Panc1 (cell line): ENCODE measurements at places on chromosomes 13 and 19.

DNA sequence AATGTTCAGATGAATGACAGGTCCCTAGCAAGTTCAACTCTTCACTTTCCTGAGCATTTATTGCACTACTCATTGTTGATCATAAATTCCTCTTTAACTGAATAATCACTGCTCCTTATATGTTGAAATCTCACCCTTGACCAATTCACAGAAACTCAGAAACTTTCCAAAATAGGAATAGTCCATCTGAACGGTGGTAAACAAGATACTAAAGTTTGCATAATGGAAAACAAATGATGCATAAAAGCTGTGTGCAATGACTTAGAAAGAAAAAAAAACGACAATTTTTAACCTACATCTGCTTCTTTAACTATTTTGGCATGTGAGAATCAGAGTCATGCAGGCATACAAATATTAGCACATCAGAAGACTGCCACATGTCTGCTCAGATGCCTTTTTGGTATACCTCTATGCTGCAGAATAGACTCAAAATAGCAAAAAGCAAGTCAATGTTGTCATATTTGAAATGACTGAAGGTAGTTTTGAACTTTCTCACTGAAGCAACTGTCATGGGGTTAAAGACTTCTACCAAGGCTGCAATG, 34.8 kb downstream of the SLC10A2 start:
- H3K36me3 ChIP-seq: no peaks in the 10 kb centered on the region
- H3K4me1 ChIP-seq: no peaks in the 10 kb centered on the region
- DNase-seq: no peak
- no peaks in the 10 kb centered on the region for H3K27me3 ChIP-seq

DNA sequence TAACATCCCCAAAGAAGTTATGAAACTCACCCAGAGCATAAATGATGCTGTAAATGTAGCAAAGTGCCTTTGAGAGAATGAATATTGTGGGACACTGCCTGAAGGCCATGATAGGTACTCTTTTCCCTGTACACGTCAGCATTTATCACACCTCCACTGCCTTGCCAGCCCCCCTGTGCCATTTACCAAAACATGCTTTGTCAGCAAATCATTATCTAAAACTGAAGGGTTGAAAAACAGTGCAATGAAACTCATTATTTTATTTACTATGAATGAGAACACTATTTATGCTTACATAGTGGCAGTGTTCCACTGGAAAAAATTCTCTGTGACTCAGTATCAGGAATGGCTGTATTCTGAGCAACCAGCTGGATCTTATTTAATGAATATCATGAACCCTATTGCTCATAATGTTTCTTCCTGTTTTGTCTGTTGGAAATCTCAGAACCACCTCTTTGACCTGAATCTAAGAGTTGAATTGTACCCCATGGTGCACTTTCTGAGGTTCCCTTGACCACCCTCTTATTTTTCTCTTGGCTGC, 564.1 kb downstream of the DCT start:
- no peak for DNase-seq
- no peak overlapping the region for H3K27ac ChIP-seq
- H3K36me3 ChIP-seq: no peaks in the 10 kb centered on the region
- no peak overlapping the region for H3K4me3 ChIP-seq

DNA sequence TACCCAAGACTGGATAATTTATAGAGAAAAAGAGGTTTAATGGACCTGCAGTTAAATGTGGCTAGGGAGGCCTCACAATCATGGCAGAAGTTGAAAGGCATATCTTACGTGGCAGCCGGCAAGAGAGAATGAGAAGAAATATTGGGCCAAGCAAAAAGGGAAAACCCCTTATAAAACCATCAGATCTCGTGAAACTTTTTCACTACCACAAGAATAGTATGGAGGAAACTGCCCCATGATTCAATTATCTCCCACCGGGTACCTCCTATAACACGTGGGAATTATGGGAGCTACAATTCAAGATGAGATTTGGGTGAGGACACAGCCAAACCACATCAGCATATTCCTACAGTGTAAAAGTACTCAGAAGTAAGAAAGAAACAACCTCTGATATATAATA, 4.7 kb upstream of the KBTBD7 start:
- no peak for DNase-seq
- peaks cover 3% of the 10 kb centered on the region; the same call in 1 of the 2 replicates for H3K4me1 ChIP-seq
- H3K27me3 ChIP-seq: no peaks in the 10 kb centered on the region
- no peak overlapping the region for H3K4me3 ChIP-seq

GRCh38 chr19:5891572-5891937, 12.0 kb downstream of the NDUFA11 start:
- no peak for DNase-seq
- H3K27ac ChIP-seq: no peak overlapping the region
- H3K4me3 ChIP-seq: no peak overlapping the region
- no peaks in the 10 kb centered on the region for H3K27me3 ChIP-seq

- H3K4me1 ChIP-seq: peaks cover 17% of the 10 kb centered on the region
Observed at GRCh38 chr19:1063909-1064660, 2.9 kb upstream of the ARHGAP45 start.

GRCh38 chr19:33408116-33408515, 34.6 kb downstream of the CEBPG start:
- no peak overlapping the region for H3K27ac ChIP-seq
- no peaks in the 10 kb centered on the region for H3K27me3 ChIP-seq
- no peaks in the 10 kb centered on the region for H3K36me3 ChIP-seq
- H3K4me3 ChIP-seq: no peak overlapping the region

GRCh38 chr19:48768994-48769713, 13.8 kb downstream of the FGF21 start:
- no peak overlapping the region for H3K27ac ChIP-seq
- no peaks in the 10 kb centered on the region for H3K27me3 ChIP-seq
- no peak for DNase-seq

DNA sequence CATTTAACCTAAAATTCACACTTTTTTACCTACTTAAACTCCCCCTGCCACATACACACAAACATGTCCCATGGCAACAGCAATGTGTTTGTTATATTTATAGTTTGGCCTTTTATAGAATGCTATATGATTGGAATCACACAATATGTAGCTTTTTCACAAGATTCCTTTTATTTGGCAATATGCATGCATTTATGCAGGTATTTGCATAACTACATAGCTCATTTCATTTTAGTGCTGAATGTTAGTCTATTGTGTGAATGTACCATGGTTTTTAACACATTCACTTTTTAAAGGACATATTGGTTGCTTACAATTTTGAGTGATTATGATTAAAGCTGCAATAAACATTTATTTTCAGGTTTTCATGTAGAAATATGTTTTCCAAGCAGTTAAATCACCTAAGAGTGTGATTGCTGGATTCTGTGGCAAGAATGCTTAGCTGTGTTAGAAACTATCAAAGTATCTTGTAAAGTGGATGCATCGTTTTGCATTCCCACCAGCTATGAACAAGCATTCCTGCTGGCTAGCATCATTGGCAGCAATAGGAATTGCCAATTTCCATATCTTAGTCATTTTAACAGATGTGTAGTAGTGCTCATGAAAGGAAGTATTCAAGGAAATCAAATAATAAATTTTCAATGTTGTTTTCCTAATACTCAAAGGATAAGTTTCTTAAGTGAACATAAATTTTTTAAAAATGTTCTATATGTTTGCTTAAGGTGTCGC, 557.0 kb downstream of the SLITRK1 start:
- DNase-seq: no peak
- no peak overlapping the region for H3K4me3 ChIP-seq
- no peak overlapping the region for H3K27ac ChIP-seq
- H3K36me3 ChIP-seq: no peaks in the 10 kb centered on the region
- no peaks in the 10 kb centered on the region for H3K27me3 ChIP-seq
- no peaks in the 10 kb centered on the region for H3K4me1 ChIP-seq

GRCh38 chr13:24192057-24192810, 31.7 kb downstream of the SPATA13 start:
- no peaks in the 10 kb centered on the region for H3K27me3 ChIP-seq
- no peak overlapping the region for H3K4me3 ChIP-seq
- H3K36me3 ChIP-seq: no peaks in the 10 kb centered on the region
- no peak for DNase-seq
- H3K27ac ChIP-seq: no peak overlapping the region
- H3K4me1 ChIP-seq: no peaks in the 10 kb centered on the region

DNA sequence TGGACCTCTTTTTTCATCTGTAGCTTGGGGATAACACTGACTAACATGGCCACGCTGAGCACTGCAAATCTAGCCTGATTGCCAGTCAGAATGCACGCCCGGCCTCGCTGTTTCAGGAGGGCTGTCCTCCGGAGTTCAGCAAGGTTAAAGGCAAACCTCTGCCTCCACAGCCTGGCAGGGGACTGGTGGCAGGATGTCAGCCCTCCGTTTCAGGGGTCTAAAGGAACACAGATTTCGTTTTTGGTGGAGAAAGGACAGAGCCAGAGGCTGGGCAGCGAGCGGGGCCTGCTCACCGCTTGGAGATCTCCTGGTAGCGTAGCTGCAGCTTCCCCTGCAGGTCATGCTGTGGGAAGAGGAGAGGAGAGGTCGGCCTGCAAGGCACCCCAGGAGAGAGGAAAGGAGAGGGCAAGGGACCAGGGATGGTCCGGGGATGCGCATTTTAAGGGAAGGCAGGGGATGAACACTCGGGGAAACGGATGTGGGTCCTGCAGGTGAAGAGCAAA, 560 bp downstream of the NDUFA7 start:
- H3K36me3 ChIP-seq: peaks cover 8% of the 10 kb centered on the region
- peaks cover 14% of the 10 kb centered on the region for H3K4me1 ChIP-seq
- no peak for DNase-seq
- peak overlapping the region; percentile 92 for H3K4me3 ChIP-seq
- peak overlapping the region; percentile 94 for H3K27ac ChIP-seq

DNA sequence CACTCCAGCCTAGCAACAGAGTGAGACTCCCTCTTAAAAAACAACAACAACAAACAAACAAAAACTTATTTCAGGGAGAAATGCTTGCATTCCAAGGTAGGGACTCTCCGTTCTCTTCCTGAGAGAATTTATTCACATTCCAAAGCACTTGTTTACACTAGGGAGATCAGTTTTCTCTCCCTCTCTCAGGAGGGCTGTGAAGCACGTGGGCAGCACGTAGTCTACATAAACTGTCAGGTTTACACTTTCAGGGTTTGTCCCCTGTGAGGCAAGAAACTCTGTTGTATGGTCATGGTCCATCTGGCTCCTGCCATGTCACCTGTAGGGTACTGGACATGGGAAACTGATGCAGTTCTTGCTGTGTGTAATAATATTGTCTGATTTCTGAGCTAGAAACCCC, 31.6 kb downstream of the WDR87 start:
- H3K27ac ChIP-seq: no peak overlapping the region
- no peak overlapping the region for H3K4me3 ChIP-seq
- H3K36me3 ChIP-seq: no peaks in the 10 kb centered on the region
- no peak for DNase-seq

GRCh38 chr13:110499621-110500281, 61.8 kb downstream of the RAB20 start:
- no peak overlapping the region for H3K4me3 ChIP-seq
- no peaks in the 10 kb centered on the region for H3K27me3 ChIP-seq
- DNase-seq: no peak
- no peak overlapping the region for H3K27ac ChIP-seq

GRCh38 chr13:60273971-60274527, 110.3 kb upstream of the DIAPH3 start:
- no peaks in the 10 kb centered on the region for H3K36me3 ChIP-seq
- no peak for DNase-seq
- H3K4me1 ChIP-seq: no peaks in the 10 kb centered on the region
- 0 out of 2 replicates have a peak, but pooled peaks cover 5% of the 10 kb centered on the region for H3K27me3 ChIP-seq
- H3K4me3 ChIP-seq: no peak overlapping the region

- H3K4me1 ChIP-seq: no peaks in the 10 kb centered on the region
- no peak for DNase-seq
- H3K27me3 ChIP-seq: peaks cover 3% of the 10 kb centered on the region; the same call in 1 of the 2 replicates
- H3K36me3 ChIP-seq: no peaks in the 10 kb centered on the region
Observed at GRCh38 chr19:31427857-31428256, 78.6 kb upstream of the TSHZ3 start.

GRCh38 chr13:103238441-103238840, 172.2 kb upstream of the SLC10A2 start:
- H3K27ac ChIP-seq: no peak overlapping the region
- H3K27me3 ChIP-seq: no peaks in the 10 kb centered on the region

- no peak overlapping the region for H3K27ac ChIP-seq
- H3K36me3 ChIP-seq: no peaks in the 10 kb centered on the region
- H3K4me1 ChIP-seq: peaks cover 18% of the 10 kb centered on the region
- H3K27me3 ChIP-seq: no peaks in the 10 kb centered on the region
- H3K4me3 ChIP-seq: no peak overlapping the region
Observed at GRCh38 chr19:14150041-14150769, 13.8 kb upstream of the ASF1B start.

DNA sequence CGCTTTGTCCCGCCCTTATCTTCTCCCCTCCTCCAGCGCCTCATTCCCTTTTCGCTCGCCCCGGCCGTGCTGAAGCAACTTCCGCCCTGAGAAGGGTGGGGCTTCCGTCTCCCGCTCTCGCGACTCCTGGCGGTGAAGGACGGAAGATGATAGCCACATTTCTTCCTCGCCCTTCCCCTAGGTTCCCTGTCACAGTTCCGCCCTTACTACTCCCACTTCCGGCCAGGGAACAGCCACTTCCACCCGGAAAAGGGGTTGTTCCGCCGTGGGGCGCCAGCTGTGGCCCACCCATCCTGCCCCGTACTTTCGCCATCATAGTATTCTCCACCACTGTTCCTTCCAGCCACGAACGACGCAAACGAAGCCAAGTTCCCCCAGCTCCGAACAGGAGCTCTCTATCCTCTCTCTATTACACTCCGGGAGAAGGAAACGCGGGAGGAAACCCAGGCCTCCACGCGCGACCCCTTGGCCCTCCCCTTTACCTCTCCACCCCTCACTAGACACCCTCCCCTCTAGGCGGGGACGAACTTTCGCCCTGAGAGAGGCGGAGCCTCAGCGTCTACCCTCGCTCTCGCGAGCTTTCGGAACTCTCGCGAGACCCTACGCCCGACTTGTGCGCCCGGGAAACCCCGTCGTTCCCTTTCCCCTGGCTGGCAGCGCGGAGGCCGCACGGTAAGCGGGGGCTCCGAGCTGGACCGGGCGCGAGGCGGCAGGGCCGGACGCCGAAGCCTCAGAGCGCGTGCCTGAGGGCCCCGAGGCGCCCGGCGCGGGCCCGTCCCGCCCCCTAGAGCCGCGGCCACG, at the start of gene RPS19:
TSS of gene RPS19 (plus strand) at position 638 of the 801 bp plus-strand sequence. CDS start 520 bp downstream, outside the sequence.
- H3K27me3 ChIP-seq: no peaks in the 10 kb centered on the region
- H3K4me1 ChIP-seq: peaks cover 28% of the 10 kb centered on the region
- H3K36me3 ChIP-seq: peaks cover 29% of the 10 kb centered on the region
- H3K27ac ChIP-seq: peak within 1 kb of the TSS; percentile 94
- peak within 1 kb of the TSS; percentile 94 for H3K4me3 ChIP-seq

GRCh38 chr13:99980824-99981734, 505 bp upstream of the ZIC2 start:
- H3K4me1 ChIP-seq: peaks cover 21% of the 10 kb centered on the region
- H3K27ac ChIP-seq: no peak overlapping the region
- peak overlapping the region; percentile 75 for H3K4me3 ChIP-seq
- H3K27me3 ChIP-seq: no peaks in the 10 kb centered on the region

DNA sequence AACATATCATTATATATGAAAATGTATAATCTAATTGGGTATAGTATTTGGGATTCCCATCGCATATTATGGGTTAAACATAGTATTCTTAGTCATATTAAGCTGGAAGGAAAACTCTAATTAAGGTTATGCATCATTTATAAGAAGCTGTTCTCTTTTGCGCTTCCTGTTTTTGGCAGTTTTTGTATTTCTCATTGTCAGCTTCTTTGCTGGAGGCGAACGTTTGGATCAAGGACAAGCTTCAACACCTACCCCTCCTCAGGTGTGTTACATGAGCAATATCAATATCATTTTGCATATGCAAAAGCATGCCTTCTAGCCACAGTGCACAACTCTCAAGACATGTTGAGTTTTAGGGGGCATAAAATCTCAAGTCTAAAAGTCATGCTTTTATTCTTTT, 439.8 kb downstream of the TDRD3 start:
- H3K4me1 ChIP-seq: no peaks in the 10 kb centered on the region
- no peak for DNase-seq
- no peak overlapping the region for H3K4me3 ChIP-seq
- no peaks in the 10 kb centered on the region for H3K36me3 ChIP-seq
- H3K27me3 ChIP-seq: no peaks in the 10 kb centered on the region

GRCh38 chr19:53333066-53333462, 485 bp upstream of the ZNF845 start:
- peak overlapping the region; percentile 100 for H3K4me3 ChIP-seq
- H3K4me1 ChIP-seq: no peaks in the 10 kb centered on the region
- H3K36me3 ChIP-seq: no peaks in the 10 kb centered on the region
